ENCODE measurements at places on chromosomes 13 and 19.
A peak's percentile ranks its signal among the peaks of the same experiment; 100 is the strongest.

DNA sequence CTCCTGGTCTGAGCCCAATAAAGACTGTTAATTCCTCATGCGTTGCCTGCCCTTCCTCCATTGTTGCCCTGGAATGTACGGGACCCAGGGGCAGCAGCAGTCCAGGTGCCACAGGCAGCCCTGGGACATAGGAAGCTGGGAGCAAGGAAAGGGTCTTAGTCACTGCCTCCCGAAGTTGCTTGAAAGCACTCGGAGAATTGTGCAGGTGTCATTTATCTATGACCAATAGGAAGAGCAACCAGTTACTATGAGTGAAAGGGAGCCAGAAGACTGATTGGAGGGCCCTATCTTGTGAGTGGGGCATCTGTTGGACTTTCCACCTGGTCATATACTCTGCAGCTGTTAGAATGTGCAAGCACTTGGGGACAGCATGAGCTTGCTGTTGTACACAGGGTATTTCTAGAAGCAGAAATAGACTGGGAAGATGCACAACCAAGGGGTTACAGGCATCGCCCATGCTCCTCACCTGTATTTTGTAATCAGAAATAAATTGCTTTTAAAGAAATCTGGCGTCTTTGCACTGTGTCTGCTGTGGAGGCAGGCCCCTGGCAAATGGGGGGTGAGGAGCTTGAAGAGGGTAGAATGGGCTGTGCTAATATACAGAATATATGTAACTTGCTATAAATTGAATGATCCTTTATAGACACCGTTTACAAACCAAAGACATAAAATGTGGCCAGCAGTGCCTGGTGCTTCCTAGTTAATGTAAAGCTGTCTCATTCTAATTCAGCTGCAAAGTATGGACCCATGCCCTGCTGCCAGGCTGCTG lies 4.2 kb upstream of the RPS11 start:
- no peak for DNase-seq

- no peak for DNase-seq
Measured at GRCh38 chr13:98641075-98641474, 64.2 kb upstream of the STK24 start.

GRCh38 chr13:48542581-48543341 lies 9.9 kb upstream of the RCBTB2 start:
- DNase-seq = peak; percentile 22

DNA sequence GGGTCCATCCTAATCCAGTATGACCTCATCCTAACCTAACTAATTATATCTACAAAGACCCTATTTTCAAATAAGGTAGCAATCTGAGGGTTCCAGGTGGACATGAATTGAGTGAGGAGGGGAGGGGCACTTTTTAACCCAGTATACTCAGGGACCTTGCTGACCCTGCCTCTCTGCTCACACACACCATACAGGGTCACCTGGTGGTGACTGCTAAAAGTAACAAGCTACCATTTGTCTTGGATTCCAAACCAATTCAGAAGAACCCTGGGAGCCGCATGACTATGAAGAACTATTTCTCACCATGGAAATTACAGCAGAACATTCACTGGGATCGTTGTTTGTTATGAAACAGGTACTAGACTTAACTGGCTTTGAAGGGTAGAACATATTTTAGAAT lies 151.9 kb downstream of the LACC1 start:
- DNase-seq = no peak

GRCh38 chr19:679418-680286 lies 3.5 kb downstream of the FSTL3 start:
- DNase-seq = no peak

- DNase-seq = no peak
Measured at GRCh38 chr19:4503132-4503824, 15.0 kb downstream of the PLIN4 start.

DNA sequence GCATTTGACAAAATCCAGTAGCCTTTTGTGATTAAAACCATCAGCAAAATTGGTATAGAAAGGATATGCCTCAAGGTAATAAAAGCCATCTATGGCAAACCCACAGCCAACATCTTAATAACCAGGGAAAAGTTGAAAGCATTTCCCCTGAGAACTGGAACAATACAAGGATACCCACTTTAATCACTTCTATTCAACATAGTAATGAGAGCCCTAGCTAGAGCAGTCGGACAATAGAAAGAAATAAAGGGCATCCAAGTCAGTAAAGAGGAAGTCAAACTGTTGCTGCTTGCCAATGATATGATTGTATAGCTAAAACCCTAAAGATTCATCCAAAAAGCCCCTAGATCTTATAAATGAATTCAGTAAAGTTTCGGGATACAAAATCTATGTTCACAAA lies 1510.3 kb downstream of the PCDH9 start:
- DNase-seq = no peak

- DNase-seq = no peak
Measured at GRCh38 chr19:15244808-15245207, 12.6 kb upstream of the EPHX3 start.

DNA sequence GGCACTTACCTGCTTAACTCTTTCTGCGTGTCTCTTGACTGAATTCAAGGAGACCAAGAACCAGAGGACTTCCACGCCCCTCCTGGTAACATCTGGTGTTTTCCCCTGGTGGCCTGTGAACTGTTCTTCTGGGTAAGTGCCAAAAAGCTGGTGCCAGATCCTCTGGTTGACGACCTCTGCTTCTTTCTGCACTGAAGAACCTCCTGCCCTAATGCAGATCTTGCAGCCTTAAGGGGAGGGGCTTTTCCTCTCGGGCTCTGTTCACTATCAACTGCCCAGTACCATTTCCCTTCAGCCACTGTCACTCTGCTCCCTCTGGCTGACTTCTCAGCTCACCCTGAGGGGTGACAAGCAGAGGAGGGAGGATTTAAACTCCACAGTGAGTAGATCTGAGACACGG lies 6.1 kb upstream of the ERVV-1 start:
- no peak for DNase-seq

DNA sequence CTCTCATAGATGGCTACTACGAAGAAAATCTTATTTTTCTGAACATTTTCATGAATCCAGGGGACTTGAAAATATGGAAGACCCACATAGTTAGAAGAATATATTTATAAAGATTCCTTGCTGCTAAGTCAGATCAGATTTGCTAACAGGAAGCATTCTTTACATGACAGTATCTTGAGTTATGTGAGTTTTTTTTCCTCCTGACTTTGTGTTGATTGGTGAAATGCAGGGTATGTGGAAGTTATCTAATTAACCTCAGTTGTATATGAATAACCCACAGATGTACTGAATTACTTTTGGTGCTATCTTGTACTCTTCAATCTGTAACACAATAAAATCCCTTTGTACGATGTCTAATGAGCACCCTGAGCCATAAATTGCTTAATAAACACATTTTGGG lies 53.8 kb downstream of the ESD start:
- no peak for DNase-seq

GRCh38 chr13:114089341-114089740 lies 43.1 kb downstream of the RASA3 start:
- DNase-seq = no peak

DNA sequence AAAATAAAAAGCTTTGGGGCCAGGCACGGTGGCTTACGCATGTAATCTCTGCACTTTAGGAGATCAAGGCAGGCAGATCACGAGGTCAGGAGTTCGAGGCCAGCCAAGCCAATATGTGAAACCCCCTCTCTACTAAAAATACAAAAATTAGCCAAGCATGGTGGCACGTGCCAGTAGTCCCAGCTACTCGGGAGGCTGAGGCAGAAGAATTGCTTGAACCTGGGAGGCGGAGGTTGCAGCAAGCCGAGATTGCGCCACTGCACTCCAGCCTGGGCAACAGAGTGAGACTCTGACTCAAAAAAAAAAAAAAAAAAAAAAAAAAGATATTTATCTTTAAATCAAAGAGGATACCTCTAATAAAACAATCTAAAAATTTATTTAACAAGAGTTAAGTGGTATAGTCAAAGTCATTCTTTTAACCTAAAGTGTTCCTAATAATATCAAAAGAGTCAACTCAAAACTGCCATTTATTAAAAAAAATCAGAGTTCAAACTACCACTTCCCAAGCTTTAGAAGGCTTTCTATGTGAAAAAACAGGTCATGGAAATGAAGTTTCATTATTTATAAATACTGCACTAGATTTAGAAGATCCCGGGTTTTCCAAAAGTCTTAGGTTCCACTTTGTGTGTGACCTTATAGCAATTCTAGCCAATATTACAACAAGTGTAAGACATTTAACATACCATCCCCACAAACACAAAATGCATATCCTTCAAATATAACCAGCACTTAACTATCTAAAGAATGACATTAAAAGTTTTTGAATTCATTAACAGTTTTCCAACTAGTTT lies 4.4 kb downstream of the FOXO1 start:
- no peak for DNase-seq

GRCh38 chr19:14432791-14433553 lies at the start of gene PKN1:
Gene PKN1, plus strand, starts transcription at chr19:14433306. Its CDS starts 216 bp downstream, at chr19:14433522.
- DNase-seq = peak; percentile 56

- peak; percentile 24 for DNase-seq
Measured at GRCh38 chr19:23273022-23273589, 22.9 kb upstream of the ZNF724 start.

- DNase-seq = no peak
Measured at GRCh38 chr13:25912961-25913360, 138.9 kb downstream of the SHISA2 start.

- DNase-seq = no peak
Measured at GRCh38 chr13:34030782-34031181, 212.8 kb downstream of the RFC3 start.

- DNase-seq = no peak
Measured at GRCh38 chr13:114248011-114248410, 13.3 kb downstream of the CDC16 start.

GRCh38 chr19:49413348-49413747 lies 9.9 kb downstream of the PTH2 start:
- DNase-seq = peak; percentile 70

DNA sequence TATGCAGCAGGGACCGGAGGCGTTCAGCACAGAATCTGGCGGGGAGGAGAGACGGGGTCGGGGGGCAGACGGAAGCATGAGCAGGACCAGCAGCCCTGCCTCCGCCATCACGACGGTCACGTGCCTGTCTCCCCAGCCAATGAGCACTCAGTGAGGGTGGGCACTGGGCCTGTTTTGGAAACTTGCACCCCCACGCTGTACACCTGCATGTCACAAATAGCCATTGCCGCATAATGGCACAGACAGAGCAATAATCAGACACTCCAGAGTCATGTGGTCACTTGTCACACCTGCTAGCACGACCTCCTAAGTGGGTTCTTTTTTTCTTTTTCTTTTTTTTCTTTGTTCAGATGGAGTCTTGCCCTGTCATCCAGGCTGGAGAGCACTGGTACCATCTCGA lies 8.8 kb downstream of the ERCC2 start:
- DNase-seq = no peak

DNA sequence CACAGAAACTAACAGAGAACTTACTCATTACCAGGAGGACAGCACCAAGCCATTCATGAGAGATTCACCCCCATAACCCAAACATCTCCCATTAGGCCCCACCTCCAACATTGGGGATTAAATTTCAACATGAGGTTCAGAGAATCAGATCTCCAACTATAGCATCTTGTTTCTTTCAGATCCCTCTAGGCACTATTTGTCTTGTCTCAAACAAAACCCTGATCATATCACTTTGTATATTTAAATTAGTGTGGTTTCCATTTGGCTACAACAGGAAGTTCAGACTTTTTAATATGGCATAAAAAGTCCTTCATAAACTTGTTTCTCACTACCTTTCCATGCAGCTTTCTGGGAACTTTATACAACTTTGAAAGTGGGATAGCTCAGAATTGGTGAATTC lies 699.0 kb upstream of the MIR17HG start:
- DNase-seq = no peak

DNA sequence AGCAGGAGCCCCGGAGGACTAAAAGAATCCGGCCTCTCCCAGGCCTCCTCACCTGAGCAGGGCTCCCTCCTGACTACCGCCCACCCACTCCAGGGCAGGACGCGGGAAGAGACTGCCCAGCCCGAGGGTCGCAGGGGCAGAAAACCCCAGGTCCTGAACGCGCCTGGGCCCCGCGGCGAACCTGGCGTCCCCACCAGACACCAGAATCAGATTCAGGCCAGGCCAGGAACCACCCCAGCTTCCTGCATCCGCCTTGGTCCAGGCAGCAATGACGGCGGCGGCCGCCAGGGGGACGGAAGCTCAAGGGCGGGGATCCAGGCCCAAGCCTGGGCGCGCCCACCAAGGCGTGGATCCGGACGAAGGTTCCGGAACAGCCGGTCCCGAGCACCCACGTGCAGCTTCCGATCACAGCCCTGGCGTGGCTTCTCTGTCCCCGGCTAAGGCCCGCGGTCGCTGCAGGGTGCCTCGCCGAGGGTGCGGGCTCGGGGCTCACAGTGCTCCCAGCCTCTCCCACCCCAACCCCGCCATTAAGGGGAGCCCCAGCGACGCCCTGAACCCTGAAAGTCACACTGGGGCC lies 3.6 kb downstream of the LGALS7 start:
- DNase-seq = peak; percentile 59

GRCh38 chr19:44005973-44006372 lies 3.2 kb downstream of the ZNF230 start:
- DNase-seq = no peak

DNA sequence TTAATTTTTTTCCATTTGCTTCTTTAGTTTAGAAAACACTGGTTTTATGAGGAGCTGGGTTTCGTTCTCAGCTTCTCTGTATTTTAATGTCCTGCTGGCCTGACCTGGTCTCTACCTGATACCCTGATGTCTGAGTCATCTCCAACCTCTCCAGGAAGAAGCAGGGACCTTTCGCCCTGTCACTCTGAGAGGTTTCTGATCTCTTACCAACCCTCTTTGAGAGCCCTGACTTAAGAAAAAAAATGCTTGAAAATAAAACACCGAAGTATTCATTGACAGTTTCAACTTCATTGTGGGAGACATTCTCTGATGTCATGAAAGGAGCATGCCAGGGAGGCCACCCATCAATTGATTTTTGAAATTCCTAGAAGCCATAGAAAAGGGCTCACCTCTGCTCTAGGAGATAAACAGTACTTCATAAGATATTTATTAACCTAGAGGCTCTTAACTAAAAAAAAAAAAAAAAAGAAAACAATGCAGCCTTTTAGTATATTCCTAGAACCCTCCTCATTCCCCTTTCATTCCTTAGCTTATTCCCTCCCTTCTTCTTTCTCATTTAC lies 234.8 kb downstream of the ENOX1 start:
- DNase-seq = no peak

- DNase-seq = no peak
Measured at GRCh38 chr19:1998712-1999708, 16.5 kb downstream of the BTBD2 start.

DNA sequence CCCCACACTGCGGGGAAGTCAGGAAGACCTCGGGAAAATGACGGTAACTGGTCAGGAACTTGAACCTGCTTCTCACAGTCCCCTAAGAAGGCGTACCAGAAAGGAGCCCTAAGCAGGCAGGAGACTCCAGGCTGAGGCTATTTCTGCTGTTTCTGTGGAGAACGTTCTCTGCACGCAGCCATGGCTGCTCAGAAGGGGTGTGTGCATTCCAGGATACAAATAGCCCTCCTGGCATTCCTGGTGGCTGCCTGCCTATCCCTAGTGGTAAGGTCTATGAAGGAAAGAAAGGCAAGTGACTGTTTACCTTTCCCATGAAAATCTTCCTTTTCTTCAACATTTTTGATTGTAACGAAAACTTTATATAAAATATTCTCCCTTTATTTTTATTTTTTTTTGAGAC lies 2.5 kb downstream of the SGCG start:
- DNase-seq = no peak

- DNase-seq = no peak
Measured at GRCh38 chr13:45827318-45827717, 24.2 kb downstream of the SIAH3 start.

- DNase-seq = no peak
Measured at GRCh38 chr13:80866921-80867320, 526.0 kb upstream of the SPRY2 start.

Data from renal cortex interstitium (tissue), 15 donors.